ENCODE measurements at places on chromosomes 6 and 20.

DNA sequence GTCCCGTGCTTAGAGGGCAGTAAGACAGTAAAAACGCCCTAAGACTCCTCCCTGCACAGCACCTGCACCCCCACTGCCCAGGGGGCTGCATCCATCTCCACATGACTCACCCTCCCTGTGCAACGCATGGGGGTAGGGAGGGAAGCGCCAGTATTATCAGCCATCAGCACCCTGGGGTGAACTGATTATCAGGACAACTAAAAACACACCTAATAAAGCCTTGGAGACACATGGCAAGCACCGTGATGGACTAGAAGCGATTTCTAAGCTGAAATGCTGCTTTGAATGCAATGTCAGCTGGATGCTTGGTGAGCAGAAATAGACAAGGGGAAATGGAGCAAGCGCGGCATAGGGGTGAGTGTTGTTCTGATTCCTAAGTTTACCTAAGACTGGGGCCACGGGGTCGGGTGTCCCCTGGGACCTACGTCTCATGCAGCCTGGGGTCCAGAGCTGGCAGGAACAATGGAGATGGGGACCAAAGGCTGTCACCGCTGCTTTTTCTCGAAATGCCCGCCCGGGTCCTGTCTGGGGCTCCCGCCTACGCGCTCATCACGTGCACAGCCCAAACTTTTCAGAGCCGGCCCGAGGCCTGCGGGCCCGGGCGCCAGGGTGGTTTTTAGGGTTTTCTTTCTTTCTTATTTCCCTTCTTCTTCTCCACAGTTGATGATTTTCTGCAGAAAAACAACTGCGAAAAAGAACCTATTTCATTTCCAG is 702 bp upstream of the TNFAIP3 start:
- no peak for DNase-seq

DNA sequence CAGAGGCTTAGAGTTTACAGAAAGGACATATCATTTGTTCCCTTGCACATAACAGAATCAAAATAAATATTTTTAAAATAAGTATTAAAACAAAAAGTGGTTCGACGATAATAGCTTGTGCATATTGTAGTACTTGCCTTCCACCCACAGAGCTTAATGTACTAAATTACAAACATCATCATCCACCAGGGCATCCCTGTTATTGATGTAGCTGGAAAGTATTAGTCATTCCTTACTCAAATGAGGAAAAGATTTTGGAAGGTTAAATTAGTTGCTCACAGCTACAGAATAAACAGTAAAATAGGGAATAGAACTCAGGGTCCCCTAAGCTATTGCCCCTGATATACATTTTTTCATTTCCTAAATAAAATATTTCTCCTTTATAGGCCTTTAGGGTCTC is 150.3 kb downstream of the PTPRK start:
- no peak for DNase-seq

DNA sequence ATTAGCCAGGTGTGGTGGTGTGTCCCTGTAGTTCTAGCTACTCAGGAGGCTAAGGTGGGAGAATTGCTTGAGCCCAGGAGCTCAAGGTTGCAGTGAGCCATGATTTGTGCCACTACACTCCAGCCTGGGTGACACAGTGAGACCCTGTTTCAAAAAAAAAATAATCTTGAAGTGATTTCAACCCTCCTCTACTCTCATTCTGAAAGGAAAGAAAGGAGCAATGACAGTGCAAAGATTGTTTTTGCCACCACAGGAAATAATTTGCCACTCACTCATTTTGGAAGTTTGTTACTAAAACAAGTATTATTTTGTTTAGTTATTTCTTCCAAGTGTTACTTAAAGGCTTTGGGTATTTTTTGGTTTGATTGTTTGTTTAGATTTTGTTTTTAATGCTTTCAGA is 45.6 kb downstream of the BLTP3A start:
- no peak for DNase-seq

GRCh38 chr6:105982761-105983540 is 103.2 kb upstream of the PRDM1 start:
- DNase-seq: no peak

- DNase-seq: no peak
Measured at GRCh38 chr6:13538084-13538483, 36.3 kb upstream of the SIRT5 start.

GRCh38 chr6:152573762-152574161 is 63.4 kb downstream of the SYNE1 start:
- DNase-seq: no peak

DNA sequence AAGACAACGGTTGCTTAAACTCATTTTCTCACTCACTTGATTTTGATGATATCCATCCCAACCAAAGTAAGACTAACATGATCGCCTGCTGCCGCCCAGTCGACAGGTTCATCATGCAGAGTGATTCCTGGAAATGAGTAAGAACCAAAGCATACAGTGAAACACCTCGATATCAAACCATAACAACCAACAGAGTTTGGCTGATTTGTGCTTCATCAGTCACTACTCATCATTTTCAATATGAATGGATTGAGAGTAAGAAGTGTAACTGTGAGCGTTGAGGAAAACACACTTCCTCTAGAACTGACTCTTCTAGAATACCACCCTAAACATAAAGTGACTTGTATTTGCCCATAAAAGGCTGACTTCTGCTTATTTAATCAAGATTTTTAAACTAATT is 29.2 kb upstream of the ALDH8A1 start:
- DNase-seq: no peak

DNA sequence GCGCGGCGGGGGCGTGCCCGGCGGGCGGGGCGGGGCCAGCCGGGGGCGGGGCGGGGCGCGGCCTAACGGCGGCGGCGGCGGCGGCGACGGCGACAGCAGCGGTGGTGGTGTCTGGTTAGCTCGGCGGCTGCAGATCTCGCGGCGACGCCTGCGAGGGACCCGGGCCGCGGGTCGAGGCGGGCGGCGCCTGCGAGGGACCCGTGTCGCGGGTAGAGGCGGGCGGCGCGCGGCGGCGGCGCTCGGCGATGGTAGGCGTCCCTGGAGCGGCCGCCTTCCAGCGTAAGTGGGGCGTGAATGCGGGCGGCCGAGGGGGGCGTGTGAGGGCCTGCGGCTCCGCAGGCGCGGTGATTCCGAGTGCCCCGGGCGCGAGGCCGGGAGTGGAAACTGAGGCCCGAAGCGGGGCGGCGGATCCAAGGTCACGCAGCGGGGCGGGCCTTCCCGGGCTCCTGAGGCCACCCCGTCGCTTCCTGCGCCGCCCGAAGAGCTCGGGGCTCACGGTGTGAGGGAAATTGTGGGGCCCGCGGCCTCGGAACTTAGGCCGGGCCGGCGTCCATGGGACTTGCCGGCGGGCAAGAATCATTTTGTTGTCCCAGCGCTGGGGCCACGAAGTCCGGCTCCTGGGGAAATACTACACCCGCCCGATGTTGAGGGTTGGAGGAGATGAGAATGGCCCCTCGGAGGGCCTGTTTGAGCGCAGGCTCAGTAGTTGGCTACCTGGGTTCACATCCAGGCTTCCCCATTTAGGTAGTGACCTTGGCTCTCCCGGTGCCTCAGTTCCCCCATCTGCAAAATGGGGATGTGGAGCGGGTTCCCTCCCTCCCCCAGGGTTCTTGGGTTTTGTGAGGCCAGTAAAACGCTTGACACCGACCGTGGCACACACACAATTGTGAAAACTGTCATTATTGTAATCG is at the start of gene CBFA2T2:
Gene CBFA2T2 (plus strand): TSS at position 74 of the 911 bp plus-strand sequence. CDS start 172 bp downstream, at position 246.
- no peak for DNase-seq

GRCh38 chr6:52360601-52361413 is 1.1 kb upstream of the PAQR8 start:
- DNase-seq: no peak

- DNase-seq: no peak
Measured at GRCh38 chr6:106125925-106126435, 39.8 kb downstream of the PRDM1 start.

DNA sequence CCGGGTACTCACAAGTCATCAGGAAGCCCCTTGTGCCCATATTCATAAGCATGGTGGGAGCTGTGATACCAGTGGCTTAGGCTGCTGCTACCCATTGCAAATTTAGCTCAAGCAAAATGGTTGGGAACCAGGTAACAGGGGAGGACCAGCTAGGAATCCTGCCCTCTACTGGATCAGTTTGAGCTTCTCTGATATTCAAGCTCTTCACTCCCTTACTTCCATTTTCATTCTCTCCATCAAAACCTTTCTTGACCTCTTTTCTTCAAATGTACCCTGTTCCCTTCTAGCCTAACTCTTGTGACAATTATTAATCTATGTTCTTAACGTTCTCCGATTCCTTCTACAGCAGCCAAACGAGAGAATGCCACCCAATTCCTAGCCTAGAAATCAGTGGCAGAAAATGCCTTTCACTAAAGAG is 9.7 kb downstream of the NOL7 start:
- DNase-seq: no peak

DNA sequence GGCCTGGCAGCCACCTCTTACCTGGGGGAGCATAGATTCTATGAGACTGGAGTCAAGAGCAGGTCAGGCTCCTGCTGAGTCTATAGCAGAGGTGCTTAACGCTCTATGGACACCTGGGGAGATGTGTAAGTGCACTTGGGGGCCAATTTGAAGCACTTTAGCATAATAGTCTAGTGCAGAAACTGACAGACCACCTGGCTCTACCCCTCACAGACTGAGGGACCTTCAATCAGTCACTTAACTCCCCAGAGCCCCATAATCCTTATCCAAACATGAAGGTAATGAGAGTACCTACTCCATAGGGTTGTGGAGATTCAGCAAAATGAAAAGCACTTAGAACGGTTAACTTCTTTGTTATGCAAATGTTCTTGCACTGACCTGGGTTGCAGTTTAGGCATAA is 87.3 kb upstream of the SLC22A16 start:
- peak; percentile 78 for DNase-seq

GRCh38 chr6:1235825-1236224 is 76.1 kb upstream of the FOXQ1 start:
- DNase-seq: no peak

GRCh38 chr6:146202570-146202969 is 173.7 kb downstream of the GRM1 start:
- no peak for DNase-seq

DNA sequence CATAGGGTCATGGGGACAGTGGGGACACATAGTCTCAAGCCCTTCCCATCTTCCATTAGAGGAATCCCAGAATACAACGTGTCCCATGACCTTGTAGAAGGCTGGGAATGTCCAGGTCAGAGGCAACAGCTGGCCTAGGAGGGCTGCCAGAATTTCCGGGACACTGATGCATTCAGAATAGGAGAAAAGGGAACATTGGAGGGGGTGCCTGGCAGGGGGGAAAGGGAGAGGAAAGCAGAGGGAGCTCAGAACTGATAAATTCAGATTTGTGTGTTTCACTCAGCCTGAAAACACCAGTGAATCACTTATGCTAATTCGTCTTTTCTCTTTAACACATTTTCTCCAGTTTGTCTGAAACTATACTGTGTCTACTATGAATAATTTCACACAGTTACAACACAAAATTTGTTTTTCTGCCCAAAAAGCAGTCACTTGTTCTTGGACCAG is 35.5 kb upstream of the BMP2 start:
- no peak for DNase-seq

DNA sequence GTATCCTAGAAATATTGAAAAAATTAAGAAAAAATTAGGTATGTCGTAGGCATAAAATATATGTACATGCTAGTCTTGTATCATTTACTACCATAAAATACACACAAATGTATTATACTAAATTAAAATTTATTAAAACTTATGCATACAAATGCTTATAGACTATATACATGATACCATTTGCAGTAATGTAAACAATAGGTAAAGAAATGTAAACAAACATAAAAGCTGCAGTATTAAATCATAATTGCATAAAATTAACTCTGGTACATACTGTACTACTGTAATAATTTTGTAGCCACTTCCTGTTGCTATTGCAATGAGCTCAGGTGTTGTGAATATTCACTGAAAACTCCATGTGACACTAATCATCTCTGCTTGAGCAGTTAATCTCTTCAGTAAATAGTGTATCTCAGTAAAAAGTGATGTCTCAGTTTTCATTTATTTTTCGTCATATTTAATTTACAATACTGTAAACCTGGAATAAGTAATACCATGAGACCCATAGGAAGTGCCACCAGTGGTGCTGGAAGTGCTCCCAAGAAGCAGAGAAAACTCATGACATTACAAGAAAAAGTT is 29.3 kb downstream of the RALGAPB start:
- DNase-seq: no peak

DNA sequence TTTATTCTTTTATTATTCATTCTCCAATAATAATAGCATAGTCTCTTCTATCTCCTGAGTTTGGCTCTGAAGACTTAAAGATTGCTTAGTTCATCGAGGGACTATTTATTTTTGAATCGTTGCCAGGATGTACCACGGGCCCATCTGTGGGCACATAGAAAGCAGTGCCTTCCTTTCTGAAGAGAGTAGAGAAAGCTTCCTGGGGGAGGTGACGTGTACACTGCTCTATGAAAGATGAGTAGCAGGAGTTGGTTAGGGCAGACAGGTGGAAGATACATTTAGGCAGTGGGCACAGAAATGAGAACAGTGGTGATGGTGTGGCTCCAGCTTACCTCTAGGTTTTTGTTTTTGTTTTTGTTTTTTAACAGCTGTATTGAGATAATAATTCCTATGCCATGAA is 98.4 kb downstream of the CDKAL1 start:
- DNase-seq: no peak

GRCh38 chr20:34362502-34363061 is 491 bp upstream of the ITCH start:
- DNase-seq: no peak

- DNase-seq: no peak
Measured at GRCh38 chr20:63737945-63738686, 1.5 kb upstream of the SLC2A4RG start.

GRCh38 chr6:138986578-138986977 is 1.5 kb downstream of the REPS1 start:
- DNase-seq: no peak

DNA sequence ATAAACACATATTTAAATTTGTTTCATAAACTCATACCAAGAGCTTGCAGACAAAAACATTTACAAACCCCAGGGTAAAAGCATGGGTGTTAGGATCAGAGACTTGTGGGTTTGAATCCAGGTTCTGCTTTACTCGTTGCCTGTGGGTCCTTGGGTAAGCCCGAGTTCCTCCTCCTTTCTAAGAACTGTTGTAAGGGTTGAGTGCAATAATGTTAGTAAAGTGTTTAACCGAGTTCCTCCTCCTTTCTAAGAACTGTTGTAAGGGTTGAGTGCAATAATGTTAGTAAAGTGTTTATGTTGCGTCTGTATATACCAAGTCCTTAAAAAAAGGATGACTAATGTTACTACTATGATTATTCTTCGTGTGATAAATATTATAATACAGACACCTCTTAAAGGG is 18.7 kb downstream of the CCDC170 start:
- DNase-seq: no peak
